Mammary microvascular endothelial cell (primary cell): ENCODE measurements at places on chromosomes 4 and X. TPM values are rescaled to one million over a fixed set of nuclear protein-coding genes. Genes with fewer than 3 reads are reported as not detected.

TRIM61 gene
- total RNA-seq = not detected in 2 replicates

RENBP gene
- total RNA-seq = 5.6 and 7.6 TPM in 2 replicates

GPR34 gene
- total RNA-seq = not detected in 2 replicates

RFC1 gene
- total RNA-seq = 32.1 and 43.8 TPM in 2 replicates

CHM gene
- total RNA-seq = 13.8 and 13.9 TPM in 2 replicates

STARD8 gene
- total RNA-seq = 13.9 and 16.6 TPM in 2 replicates

TLL1 gene
- 2.7 and 3.5 TPM in 2 replicates for total RNA-seq

FAM184B gene
- not detected in 2 replicates for total RNA-seq

ATP1B4 gene
- total RNA-seq = not detected in 2 replicates

PFKFB1 gene
- not detected in 2 replicates for total RNA-seq

ACE2 gene
- total RNA-seq = not detected in 2 replicates

AKAP17A gene
- total RNA-seq = 23.4 and 28.2 TPM in 2 replicates

TMEM185A gene
- 6.3 TPM in 2 replicates for total RNA-seq

WNK3 gene
- total RNA-seq = 0.15 and 0.33 TPM in 2 replicates

NPY2R gene
- total RNA-seq = not detected in 2 replicates

RGN gene
- total RNA-seq = 0.20 TPM in 1 of 2 replicates, not detected in the other

HSD17B13 gene
- total RNA-seq = 0.05 and 0.27 TPM in 2 replicates

CCSER1 gene
- total RNA-seq = 0.07 TPM in 1 of 2 replicates, not detected in the other

PTPN13 gene
- total RNA-seq = 0.15 and 0.27 TPM in 2 replicates

YY2 gene
- total RNA-seq = 0.49 and 0.87 TPM in 2 replicates

MAOB gene
- total RNA-seq = not detected in 2 replicates

RHOH gene
- total RNA-seq = 1.1 and 3.3 TPM in 2 replicates

FAAH2 gene
- total RNA-seq = 0.64 TPM in 1 of 2 replicates, not detected in the other

PAGE1 gene
- not detected in 2 replicates for total RNA-seq

ZDHHC9 gene
- total RNA-seq = 18.3 and 23.0 TPM in 2 replicates

FDCSP gene
- total RNA-seq = not detected in 2 replicates

FAM9B gene
- total RNA-seq = not detected in 2 replicates

HSFX1 gene
- total RNA-seq = 0.07 TPM in 1 of 2 replicates, not detected in the other

CYSLTR1 gene
- total RNA-seq = 1.2 and 1.5 TPM in 2 replicates
